ENCODE measurements at places on chromosomes 7 and 10. TPM values are rescaled to one million over a fixed set of nuclear protein-coding genes. Genes with fewer than 3 reads are reported as not detected.

GRCh38 chr7:136618818-136619217 lies 249.6 kb upstream of the CHRM2 start:
- H3K27ac ChIP-seq, result no peak overlapping the region
- H3K27me3 ChIP-seq, result no peaks in the 10 kb centered on the region
- no peaks in the 10 kb centered on the region for H3K36me3 ChIP-seq
- no peak for DNase-seq
- H3K4me3 ChIP-seq, result no peak overlapping the region
- H3K4me1 ChIP-seq, result peaks cover 3% of the 10 kb centered on the region

DNA sequence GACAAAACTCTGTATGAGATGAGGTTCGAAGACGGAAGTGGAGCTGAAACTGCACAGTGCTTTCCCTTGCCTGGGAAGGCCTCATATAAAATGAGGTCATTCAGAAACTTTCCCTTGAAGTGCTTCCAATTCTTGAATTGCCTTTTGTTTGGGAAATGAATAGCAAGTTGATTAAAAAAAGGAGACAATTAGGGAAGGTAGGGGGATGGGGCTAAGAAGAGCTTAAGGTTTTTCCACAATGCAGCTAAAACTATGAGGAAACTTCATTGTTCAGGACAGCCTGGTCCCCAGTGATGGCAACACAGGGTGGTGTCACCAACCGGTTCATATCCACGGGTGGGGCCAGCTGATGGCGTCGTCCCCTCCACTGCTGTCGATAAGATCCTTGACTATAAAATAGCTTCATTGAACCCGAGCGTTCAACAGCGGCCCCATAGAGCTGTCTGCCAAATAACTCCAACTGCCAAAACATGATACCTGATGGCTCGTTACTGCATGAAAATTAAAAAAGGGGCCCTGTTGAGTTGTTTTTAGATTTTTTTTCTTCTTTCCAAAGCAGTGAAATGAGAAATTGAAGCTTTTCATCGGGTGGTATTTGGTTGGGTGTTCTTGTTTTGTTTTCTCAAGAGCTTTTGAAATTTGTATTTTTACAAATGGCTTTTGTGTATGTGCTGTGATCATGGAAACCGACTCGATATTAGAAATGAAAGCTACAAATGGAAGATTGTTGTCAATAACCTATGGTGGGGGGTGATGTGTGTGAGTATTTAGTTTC lies 2.8 kb upstream of the CELF2 start:
- H3K4me3 ChIP-seq, result no peak overlapping the region
- no peak for DNase-seq
- peak overlapping the region; percentile 33 for H3K27ac ChIP-seq
- H3K4me1 ChIP-seq, result peaks cover 18% of the 10 kb centered on the region

DNA sequence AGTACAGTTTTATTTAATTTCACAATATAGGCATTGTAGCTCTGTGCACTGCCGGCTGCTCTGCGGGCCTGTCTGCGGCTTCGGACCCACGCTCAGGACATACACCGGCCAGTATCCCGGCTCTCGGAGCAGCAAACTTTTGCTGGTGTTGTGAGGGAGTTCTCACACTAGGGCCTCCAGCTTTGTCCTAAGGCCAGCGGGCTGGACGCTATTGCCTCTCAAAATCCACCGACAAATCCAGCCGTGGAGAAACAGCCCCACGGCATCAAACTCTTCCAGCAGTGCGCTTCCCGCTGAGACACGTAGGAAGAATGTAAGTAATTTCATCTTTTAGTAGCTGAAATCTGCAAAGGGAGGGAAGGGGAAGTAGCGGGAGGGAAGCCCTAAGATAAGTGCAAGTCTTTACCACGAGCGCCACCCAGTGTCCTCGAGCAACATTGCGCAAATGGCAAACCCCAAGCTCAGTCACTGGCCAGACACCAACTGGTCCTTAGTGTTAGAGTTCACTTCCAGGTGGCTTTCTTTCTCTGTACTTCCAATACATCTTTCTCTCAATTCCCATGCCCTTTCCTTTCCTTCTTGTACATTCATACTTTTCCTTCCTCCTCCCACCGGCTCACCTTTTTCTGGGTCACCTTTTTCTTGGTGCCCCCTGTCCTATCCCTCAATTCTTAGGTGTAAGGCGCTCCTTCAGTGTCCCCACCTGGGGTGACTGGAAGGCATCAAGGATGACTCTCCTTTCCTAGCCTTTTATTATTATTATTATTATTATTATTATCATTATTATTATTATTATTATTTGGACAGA lies 3.0 kb upstream of the DLX5 start:
- peaks cover 18% of the 10 kb centered on the region for H3K27me3 ChIP-seq
- peak overlapping the region; percentile 83 for H3K4me3 ChIP-seq
- peak; percentile 77 for DNase-seq
- H3K36me3 ChIP-seq, result no peaks in the 10 kb centered on the region
- peaks cover 37% of the 10 kb centered on the region for H3K4me1 ChIP-seq

DNA sequence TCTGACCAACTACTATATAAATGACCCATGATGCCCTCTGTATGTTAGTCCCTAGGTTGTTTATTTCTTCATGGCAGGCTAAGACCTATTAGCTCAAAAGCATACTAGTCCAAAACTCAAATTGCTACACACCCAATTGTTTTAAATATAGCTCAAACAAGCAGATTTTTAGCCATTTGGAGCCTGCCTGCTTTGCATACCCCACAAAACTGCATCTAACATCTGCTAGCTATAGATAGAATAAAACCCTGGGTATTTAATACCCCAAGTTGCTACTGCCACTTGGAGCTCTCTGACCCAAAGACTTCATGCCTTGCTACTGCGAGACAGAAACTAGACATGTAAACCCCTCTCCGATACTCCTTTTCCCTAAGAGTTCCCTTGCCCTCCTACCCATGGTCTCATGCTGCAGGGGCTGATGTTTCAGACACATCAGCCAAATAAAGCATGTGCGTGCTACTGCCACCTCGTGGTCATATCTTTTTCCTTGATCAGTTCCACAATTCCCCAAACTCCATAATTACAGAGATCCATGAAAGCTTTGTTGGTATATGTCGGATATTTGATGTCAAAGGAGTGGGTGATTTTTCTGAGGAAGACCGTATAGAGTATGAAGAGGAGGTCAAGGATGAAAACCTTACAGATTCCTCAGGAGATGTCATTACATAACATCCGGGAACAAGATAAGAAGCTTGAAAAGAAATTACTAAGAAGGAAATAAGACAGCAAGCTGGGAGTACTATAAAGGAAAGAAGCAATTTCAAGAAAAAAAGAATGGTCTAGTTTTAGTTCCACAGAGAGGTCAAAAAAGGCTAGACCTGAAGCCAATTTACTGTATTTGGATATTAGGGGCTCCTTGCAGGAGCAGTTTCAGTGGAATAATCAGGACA lies 386.6 kb downstream of the SH2D4B start:
- H3K27ac ChIP-seq, result no peak overlapping the region
- H3K4me1 ChIP-seq, result peaks cover 4% of the 10 kb centered on the region
- H3K27me3 ChIP-seq, result peaks cover 1% of the 10 kb centered on the region
- DNase-seq, result peak; percentile 65

DNA sequence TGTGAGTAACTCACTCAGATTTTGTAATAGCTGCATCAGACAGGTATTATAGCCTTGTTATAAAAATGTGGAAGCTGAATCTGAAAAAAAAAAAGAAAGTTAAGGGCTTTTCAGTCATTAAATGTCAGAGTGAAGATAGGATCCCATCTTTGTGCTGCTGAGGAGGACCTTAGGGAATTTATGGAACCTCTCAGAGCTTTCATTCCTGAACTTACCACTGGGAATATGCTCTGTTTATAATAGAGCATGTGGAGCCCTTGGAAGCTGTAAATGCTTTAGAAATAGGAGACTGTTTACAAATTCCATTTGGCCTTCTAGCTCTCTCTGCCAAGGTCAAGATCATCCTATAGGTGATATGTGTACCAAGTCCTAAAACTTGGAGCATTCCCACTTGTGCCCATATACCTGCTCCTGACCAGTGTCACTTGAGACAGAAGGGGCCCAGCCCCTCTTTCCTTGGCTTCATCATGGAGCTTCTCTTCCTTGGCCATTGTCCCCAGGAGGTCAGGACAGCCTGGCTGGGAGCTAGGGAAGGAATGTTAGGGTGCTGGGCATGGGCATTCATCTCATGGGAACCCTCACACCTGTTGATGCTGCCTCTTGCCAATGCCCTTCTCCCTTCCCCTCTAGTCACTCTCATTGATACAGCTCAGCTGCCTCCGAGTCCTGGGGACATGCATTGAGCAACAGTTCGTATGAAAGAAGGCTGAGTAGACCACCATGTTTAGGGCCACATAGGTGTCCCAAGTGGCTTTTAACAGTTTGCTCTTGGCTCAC lies 105.3 kb downstream of the LRRC18 start:
- no peak overlapping the region for H3K27ac ChIP-seq
- H3K4me3 ChIP-seq, result no peak overlapping the region
- no peak for DNase-seq
- peaks cover 6% of the 10 kb centered on the region for H3K27me3 ChIP-seq
- H3K4me1 ChIP-seq, result no peaks in the 10 kb centered on the region

DNA sequence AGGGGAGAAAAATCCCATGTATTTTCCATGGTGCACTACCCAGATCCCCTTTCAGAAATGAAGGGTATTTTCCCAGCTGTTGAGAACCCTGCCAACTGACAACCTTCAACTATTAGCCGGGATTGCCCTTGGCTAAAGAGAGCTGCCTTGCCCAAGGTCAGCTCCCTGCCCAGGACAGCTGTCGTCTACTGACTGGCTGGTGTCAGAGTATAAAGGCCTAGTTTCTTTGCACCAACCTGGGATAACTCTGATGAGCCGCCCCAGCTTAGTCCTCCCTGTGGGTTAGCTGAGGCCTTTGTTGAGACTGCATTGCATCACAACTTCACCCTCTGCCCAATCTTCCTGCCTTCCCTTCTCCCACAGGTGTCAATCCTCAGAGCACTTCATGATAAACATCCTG lies 147.2 kb upstream of the RHEB start:
- no peak overlapping the region for H3K27ac ChIP-seq
- no peaks in the 10 kb centered on the region for H3K4me1 ChIP-seq
- H3K27me3 ChIP-seq, result no peaks in the 10 kb centered on the region
- H3K36me3 ChIP-seq, result peaks cover 6% of the 10 kb centered on the region
- no peak overlapping the region for H3K4me3 ChIP-seq

CTNNA3 gene
- 2.3 TPM for total RNA-seq

DNA sequence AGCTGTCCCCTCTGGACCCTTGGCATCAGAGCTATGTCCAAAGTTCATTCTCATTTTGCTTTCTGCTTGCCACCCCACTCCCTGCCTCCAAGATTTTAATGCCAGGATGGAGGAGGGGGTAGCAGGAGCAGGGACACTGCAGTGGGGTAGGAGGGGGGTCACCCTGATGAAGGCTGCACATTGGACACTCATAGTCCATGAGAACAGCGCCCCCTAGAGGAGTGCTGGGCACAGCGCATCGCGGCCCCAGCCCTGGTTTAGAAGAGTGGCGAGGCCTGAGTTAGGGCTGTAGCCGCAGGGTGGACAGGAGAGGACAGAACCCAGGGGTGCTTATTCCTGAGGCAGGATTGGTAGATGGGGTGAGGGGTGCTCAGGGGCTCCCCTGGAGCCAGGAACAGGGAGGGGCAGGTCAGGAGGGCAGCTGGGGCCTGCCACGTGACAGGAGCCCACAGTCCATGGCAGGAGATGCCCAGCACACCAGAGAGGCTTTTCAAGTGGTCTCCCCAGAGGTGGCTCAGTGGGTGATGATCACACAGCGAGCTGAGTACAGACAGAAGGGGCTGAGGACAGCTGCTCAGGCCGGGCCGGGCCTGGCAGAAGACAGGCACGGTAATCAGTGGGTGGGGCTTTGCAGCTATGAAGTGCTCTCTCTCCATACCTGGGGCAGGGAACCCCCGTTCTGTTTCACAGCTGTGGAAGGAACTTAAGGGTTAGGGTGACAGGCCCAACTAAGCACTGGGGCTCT lies 71.4 kb downstream of the NEURL1 start:
- no peak overlapping the region for H3K4me3 ChIP-seq
- H3K4me1 ChIP-seq, result no peaks in the 10 kb centered on the region
- H3K27ac ChIP-seq, result no peak overlapping the region
- H3K27me3 ChIP-seq, result peaks cover 8% of the 10 kb centered on the region
- H3K36me3 ChIP-seq, result no peaks in the 10 kb centered on the region

GRCh38 chr7:112995059-112995824 lies 91.4 kb downstream of the GPR85 start:
- DNase-seq, result no peak
- no peaks in the 10 kb centered on the region for H3K4me1 ChIP-seq
- peaks cover 2% of the 10 kb centered on the region for H3K27me3 ChIP-seq
- H3K36me3 ChIP-seq, result no peaks in the 10 kb centered on the region
- H3K27ac ChIP-seq, result no peak overlapping the region

- no peak overlapping the region for H3K4me3 ChIP-seq
- H3K4me1 ChIP-seq, result peaks cover 13% of the 10 kb centered on the region
- no peak overlapping the region for H3K27ac ChIP-seq
- H3K27me3 ChIP-seq, result peaks cover 1% of the 10 kb centered on the region
- H3K36me3 ChIP-seq, result no peaks in the 10 kb centered on the region
- no peak for DNase-seq
Measured at GRCh38 chr7:143258831-143259230, 4.4 kb upstream of the GSTK1 start.
